ENCODE measurements at places on chromosomes 6 and 20.

DNA sequence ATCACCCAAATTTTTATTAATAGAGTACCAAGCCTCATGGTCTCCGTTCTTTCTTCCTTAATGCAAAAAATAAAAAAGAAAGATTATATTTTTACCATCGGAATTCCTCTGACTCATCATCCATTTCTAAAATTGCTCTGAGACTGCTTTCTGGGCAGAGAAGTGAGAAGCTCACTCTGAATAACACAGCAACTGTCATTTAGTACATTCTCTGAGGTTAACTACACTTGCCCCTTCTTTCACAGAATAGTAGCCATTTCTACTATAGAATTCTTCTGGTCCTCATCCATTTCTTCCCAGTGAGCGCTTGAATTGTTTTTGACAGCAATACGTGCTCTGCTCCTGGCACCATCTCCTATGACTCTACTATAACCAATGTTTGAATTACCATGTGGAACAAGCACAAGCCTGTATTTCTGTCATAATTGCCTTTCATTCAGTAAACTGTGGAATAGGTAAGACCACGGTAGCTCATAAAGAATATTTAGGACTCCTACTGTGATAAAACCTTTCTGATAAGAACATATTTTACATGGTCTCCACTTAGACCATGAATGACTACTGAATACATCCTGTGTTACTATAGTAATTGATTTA, 435.5 kb upstream of the NRSN1 start:
- DNase-seq: no peak

DNA sequence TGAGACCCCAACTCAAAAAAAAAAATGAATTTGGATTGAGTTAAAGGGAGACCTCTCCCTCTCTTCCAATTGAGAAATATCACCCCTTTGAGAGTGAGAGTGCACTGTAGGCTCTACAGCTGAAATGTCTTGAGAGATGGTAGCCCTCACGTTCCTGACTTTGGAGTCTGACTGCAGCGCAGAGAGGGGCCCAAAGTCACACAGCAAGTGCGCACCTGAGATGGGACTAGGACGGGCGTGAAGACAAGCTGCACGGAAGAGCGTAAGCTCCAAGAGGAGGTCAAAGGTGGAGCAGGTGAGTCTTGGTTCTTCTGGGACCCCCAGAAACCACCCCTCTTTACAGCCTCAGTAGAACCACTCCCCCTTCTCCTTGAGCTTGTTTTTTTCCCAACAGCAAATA, 643 bp downstream of the SLA2 start:
- DNase-seq: no peak

DNA sequence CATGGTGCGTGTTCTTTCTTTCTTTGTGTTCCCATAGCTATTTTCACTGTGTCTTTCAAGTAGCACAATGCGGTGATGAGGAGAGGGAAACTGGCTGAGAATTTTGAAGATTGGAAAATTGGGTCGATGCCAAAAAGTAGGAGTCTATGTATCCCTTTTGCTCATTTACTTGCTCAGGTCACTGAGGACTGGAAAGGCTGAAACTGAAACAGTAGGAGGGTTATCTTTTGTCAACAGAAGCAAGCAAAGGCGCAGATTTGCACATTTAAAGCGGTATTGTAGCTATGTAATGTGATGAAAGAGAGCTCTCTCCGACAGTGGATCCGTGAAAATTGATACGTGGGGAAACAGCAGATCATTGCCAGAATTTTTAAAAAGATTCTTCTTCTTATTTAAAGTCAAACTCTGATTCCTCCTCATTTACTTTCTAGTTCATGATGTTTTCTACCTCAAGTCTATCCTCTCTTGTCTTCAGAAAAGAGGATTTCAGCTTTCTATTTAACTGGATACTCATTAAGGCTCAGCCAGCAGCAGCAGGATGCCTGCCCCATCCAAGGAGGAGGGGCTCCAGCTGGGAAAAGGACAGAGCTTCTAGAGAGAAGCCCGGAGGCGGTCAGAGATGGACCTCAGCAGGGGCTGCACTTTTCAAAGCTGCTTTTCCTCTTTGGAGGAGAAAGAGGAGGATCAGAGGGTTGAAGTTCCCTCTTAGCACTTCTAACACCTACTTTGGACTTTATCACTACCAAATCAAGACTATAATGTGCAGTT, 15.9 kb upstream of the FYN start:
- DNase-seq: peak; percentile 50

- no peak for DNase-seq
Observed at GRCh38 chr20:5203380-5203779, 76.6 kb downstream of the CDS2 start.

- DNase-seq: no peak
Observed at GRCh38 chr6:108071736-108072276, 2.7 kb downstream of the OSTM1 start.

GRCh38 chr20:21539512-21539911, 25.6 kb upstream of the NKX2-2 start:
- DNase-seq: no peak

DNA sequence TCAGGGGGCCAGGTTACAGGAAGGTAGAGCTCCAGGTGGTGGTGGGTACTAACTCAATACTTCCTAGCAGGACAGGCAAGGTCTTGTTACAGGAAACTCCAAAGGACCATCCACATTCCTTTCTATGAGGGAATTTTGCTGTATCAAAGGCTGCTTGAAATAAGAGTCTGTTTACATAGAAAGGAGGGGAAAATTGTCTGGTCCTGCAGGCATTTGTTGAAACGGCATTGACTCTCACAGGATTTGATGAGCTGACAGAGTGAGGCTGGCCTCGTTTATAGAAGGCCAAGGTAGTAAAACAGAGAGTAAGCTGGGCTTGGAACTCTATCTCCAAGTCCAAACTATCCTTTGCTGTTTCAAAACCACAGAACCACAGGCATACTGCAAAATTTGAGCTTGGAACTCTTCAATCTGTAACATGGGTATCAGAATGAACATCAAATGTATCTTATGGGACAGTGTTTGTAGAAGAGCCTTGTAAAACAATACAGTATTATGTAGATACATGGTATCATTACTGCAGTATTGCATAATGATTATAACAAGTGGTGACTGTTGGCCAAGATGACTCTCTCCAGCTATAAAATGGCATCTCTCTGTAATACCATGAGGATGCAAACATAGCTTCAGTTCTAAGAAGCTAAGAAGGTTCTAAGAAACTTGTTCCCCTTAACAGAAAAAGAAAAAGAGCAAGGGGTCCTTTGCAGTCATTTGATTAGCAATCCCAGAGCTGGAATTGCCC, 61.5 kb downstream of the TRAM2 start:
- no peak for DNase-seq

DNA sequence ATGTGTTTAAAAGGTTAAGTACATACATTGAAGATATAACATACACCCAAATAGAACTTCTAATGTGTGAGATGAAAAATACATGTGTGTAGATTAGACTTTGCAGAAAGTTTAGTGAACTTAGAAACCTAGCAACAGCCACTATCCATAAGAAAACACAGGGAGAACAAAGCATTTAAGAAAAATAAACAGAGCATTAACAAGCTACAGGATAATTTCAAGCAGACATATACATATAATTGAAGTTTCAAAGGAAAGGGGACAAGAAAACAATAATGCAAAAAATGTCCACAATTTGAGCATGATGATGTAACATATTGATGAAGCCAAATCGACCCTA, 18.2 kb upstream of the THBS2 start:
- DNase-seq: no peak

DNA sequence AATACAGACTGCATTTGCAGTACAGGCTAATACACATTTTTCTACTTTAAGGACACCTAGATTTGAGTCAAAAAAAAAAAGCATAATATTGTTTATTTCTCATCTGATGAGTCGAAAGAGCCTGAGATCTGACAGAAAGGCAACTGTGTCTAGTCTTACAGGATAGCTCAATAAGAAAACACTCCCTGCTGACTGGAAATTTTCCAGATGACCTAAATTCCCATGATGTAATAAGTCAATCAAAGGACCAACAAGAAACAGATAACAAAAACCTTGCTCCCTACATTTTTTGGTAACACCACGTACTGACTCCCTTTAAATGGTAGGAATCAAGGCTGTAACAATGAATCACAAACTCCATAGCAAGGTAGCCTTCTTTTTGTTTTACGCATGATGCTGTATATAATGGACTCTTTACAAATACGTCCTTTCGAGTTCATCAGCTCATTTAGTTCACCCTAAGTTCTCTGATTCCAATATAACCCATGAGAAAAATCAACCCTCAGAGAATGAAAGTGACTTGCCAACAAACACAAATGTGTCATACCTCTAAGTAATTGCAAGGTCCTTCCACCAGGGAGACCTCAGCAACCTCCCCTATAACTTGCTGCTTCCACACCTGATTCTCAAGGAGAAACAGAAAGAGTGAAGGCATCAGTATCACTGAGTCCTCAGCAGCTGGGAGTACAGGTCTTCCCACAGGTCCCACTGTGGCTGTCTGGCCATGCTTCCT, 12.1 kb downstream of the TBX18 start:
- no peak for DNase-seq

DNA sequence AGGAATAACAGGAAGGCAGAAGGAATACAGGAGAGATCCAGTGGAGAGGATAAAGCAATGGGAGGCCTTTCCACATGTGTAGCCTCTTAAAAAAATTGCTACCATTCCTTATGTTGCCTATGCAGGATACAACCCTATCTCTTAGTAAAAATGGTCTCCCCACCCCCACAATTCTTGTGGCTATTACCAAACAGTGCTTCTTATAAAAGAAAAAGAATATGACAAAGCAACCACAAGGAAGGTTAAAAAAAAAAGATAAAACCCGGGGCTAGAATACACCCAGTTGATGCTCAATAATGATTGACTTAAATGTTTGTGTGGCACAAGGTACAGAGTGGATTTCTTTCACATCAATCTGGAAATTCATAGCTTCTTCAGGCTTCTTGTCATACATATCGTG, 250.9 kb downstream of the HIVEP2 start:
- DNase-seq: no peak

Measured in head of caudate nucleus (tissue), 42 donors.